ENCODE measurements at places on chromosomes 3 and 15.
A peak's percentile ranks its signal among the peaks of the same experiment; 100 is the strongest.

- no peak for DNase-seq
These were observed 45.2 kb downstream of the RARB start for GRCh38 chr3:25473246-25473645.

DNA sequence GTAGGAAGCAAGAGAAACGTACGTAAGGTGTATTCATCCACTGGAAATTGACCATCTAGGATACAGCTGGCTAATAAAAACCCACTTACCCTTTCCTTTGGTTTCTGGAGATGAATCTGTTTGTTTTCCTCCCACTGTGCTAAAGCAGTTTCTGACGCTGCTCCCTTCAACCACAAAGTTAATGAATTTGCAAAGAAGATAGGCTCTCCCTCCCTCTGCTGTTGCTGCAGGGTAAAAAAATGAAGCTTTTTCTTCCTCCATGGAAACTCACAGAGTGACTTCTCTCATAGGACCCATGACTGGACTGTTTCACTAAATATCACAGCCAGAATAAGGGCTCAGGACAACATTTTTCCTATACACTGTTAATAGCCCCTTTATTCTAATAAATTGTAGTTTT is 172.1 kb upstream of the LRRN1 start:
- DNase-seq = no peak

- no peak for DNase-seq
These were observed 167.2 kb downstream of the CNTN3 start for GRCh38 chr3:74447221-74447620.

GRCh38 chr15:27293607-27294006 is 322.6 kb downstream of the GABRG3 start:
- DNase-seq = no peak

GRCh38 chr3:116348216-116348615 is 97.1 kb downstream of the LSAMP start:
- no peak for DNase-seq

GRCh38 chr3:16132190-16132589 is 42.3 kb upstream of the GALNT15 start:
- DNase-seq = no peak

DNA sequence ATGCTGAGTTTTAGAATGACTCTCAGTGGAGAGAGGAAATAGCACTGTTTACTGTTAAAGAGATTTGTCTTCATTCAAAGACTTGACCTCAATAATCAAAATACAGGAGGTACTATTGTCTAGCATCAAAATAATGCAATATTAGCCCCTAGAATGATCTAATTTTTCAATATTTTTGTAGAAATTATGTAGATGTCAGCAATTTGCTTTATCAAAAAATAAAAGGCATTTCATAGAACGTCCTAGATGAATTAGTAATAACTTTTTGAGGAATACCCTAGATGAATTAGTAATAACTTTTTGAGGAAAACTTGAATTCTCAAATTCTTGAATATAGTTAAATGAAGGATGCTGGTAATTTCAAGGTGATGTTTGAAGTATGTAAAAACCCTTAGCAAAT is 1252.1 kb upstream of the CADM2 start:
- no peak for DNase-seq

- no peak for DNase-seq
These were observed 12.7 kb downstream of the C3orf22 start for GRCh38 chr3:126546013-126546412.

GRCh38 chr3:81354119-81354518 is 407.3 kb downstream of the GBE1 start:
- no peak for DNase-seq

- no peak for DNase-seq
These were observed 294.9 kb downstream of the RORA start for GRCh38 chr15:60933900-60934885.

GRCh38 chr15:38886315-38887163 is 321.9 kb upstream of the RASGRP1 start:
- no peak for DNase-seq

DNA sequence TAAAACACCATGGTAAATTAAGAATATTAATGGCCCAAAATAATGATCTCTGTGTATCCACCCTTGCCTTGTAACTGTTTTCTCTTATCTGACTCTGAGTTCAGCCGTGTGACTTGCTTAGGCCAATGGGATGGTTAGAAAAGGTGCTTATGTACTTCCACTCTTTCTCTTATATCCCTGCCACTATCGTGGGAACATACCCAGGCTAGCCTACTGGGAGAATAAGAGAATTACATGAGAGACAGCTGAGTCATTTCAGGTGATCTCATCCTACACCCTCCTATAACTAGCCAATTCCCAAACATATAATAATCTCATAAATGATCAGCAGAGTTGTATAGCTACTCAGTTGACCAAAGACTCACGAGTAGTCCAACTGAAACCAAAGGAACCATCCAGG is 98.3 kb upstream of the ABI3BP start:
- no peak for DNase-seq

GRCh38 chr3:48656841-48657281 is 5.8 kb downstream of the CELSR3 start:
- no peak for DNase-seq

DNA sequence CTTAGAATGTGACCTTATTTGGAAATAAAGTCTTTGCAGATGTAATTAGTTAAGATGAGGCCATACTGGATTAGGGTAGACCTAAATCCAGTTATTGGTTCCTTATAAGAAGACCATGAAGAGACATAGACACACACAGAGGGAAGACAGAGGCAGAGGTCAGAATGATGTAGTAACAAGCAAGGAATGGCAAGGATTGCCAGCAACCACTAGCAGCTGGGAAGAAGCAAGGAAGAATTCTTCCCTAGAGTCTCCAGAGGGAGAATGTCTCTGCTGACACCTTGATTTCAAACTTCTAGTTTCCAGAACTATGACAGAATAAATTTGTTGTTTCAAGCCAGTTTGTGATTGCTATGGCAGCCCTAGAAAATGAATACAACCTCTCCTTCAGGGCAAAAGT is 116.7 kb downstream of the WDR76 start:
- DNase-seq = no peak

- no peak for DNase-seq
These were observed 7.7 kb upstream of the OXSR1 start for GRCh38 chr3:38157595-38157994.

DNA sequence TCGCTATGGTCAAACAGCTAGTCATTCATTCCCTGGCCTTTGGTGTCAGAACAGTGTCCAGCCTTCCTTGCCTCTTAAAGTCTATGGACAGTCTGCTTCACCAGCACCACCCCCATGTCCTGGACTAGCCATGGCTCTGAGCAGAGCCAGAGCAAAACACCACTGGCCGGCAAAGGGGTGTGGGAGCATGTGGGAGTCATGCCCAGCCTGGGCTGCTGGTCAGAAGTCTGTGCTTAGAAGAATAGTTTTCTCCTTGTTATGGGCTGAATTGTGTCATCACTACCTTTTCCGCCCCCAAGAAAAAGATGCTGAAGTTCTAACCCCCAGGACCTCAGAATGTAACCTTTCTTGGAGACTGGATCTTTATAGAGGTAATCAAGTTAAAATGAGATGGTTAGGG is 132.9 kb upstream of the LPP start:
- DNase-seq = no peak

- DNase-seq = no peak
These were observed 175.4 kb downstream of the SQOR start for GRCh38 chr15:45810201-45810600.

GRCh38 chr15:85984241-85984640 is 95.4 kb upstream of the AGBL1 start:
- DNase-seq = no peak

- DNase-seq = no peak
These were observed 528 bp upstream of the TATDN2 start for GRCh38 chr3:10247679-10248183.

- DNase-seq = peak; percentile 23
These were observed 12.2 kb downstream of the ZNF774 start for GRCh38 chr15:90364251-90364650.

DNA sequence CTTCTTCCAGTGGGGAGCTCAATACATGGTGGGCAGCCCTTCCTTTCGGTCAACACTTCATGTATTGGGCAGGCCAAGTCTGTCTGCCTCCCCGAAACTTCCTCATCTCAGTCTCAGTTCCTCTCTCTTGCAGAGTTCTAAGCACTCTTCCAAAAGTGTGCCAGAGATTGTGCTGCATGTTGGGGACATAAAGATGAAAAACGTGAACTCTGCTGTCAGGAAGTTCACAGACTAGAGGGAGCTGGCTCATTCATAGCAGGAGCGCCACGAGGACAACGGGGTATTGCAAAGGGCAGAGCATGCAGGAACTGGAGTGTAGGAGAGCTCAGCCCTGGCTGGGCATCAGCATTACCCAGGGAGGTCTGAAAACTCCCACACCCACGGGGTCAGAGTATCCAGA is 15.3 kb upstream of the EPHB3 start:
- DNase-seq = no peak

GRCh38 chr3:135228201-135228600 is 433.1 kb downstream of the EPHB1 start:
- DNase-seq = no peak

- DNase-seq = peak; percentile 70
These were observed 263.6 kb upstream of the HES1 start for GRCh38 chr3:193872265-193872753.

DNA sequence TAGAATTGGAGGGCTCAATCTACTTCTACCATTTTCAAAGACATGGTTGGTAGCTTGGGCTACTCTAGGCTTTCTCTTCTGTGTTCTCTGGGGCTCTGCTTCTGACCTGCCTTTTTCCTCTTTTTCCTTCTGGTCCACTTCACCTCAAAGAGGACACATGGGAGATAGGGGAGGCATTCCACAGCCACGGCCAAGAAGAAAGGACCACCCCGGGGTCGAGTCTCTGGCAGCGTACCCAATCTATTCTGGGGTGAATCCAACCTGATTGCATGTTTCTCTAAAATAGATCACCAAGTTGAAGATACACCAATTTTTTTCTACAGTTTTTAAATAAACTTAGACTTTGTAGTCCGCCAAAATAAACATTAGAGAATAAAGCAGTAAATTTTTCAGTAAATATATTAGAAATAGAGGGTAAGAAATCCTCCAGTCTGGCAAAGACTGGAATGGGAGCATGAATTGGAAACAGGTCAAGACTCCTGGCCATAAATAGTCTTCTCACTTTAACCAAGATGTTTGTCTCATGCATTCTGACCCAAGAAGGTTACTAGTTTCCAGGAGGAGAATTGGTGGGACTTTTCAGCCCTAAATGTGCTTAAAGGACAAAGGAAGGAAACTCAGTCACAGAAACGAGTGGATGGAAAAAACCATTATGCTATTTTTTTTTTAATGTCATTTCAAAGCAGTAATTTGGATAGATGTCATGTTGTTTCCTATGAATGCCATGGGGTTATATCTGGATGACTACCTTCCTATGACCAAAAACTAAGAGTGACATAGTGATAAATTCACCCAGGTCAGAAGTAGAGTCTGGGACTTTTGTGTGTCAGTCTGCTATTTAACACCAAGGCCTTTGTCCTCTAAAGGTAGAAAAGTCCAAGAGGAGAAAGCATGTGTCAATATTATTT is 71.3 kb upstream of the PHLDB2 start:
- DNase-seq = no peak

DNA sequence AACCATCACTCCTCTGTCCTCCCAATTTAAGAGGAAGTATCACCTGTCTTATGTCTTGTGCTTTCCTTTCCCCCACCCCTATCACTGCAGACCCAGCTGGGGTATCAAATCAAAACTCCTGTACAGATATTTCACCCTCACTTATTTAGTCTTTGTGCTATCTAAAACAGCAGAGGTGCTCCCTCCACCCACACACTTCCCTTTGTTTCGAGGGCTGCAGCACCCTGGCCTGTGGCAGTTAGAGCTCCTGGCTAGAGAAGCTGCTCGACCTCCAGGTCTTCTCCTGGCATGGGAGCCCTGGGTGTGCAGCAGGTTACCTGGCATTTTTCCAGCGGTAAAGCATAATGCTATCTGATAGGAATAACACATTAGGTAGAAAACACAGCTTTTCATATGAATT is 181.4 kb upstream of the BCL6 start:
- DNase-seq = no peak

DNA sequence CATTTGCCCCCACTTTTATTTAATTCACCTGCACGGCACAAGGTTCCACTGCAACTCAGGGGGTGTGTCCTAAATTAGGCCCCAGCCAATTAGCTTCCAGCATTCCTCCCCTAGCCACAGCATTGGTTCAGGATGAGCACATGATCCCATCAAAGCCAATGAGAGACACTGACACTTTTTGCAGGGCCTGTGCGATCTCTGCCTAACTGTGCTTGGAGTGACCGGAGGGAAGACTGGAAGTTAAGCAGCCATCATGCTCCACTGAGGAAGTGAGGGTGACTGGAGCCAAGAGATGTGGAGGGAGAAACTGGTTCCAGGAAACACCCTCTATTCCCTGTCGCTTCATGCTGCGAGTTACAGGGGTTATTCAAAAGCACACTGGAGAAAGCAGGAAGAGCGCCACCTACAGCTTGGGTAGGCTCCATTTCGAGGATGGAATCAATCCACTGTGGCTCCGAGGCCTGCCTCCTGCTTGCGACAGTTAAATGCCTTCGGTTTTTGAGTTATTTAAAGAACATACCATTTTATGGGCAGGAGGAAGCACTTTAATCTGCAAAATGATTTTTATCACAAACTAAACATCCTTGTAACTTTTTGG is 122.2 kb upstream of the WNT5A start:
- DNase-seq = no peak

DNA sequence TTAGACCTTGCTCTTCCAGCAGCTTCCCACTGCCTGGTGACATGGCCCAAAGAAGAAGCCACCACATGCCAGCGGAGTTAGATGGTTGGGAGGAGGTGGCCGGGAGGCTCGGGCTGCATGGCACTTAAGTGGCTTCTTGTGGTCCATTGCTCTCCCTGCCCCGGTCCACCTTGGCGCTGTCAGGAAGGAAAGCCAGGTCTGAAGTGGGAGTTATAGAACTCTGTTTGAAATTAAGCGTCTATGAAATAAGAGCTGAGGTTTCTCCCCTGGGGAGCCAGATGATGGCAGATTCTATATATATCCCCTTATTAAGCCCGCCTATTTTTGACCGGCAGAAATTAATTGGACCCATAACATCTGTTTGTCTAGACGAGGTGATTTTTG is 61.2 kb downstream of the ITGA11 start:
- DNase-seq = no peak

DNA sequence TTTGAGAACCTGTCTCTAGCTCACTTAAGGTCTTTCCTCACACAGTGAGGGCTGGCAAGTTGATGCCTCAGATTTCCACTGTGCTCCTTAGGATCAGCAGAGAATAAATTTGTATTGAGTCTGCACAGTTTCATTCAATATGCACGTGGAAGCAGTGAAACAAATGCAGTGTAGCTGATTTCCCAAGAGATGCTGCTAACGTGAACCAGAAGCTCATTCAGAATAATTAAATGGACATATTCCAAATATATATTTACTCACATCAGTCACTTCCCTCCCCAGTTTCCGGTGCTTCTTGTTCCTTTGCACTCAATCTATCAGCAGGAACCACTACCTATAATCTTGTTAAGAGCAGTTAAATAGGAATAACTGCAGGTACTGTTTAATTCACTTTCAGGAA is 86.1 kb downstream of the UNC13C start:
- DNase-seq = no peak

- no peak for DNase-seq
These were observed 23.8 kb upstream of the SNX22 start for GRCh38 chr15:64127521-64128270.

Measured in SW 1271 (cell line).